ENCODE measurements at places on chromosomes 6 and 20.
A peak's percentile ranks its signal among the peaks of the same experiment; 100 is the strongest.

DNA sequence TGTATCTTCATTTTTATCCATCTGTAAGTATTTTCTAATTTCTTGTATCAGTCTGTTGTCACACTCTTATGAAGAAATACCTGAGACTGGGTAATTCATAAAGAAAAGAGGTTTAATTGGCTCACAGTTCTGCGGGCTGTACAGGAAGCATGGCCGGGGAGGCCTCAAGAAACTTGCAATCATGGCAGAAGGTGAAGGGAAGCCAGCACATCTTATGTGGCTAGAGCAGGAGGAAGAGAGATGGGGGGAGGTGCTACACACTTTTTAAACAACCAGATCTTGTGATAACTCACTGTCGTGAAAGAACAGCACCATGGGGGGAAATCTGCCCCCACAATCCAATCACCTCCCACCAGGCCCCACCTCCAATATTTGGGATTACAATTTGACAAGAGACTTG is 10.9 kb upstream of the BCKDHB start:
- DNase-seq = no peak

DNA sequence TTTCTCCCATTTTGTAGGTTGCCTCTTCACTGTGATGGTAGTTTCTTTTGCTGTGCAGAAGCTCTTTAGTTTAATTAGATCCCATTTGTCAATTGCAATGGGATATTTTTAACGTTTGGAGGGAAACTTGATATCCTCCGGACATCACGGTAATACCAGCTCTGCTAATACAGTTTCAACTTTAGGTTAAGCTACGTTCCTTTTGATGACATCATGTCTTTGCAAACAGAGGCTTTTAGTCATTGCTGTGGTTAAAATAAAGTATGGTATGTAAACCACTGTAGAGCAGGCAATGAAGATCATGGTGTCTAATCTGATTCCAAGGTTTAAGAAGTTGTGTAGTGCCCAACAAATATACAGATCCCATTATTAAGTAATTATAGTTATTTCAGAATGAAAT is 168.0 kb upstream of the CHD6 start:
- DNase-seq = no peak

GRCh38 chr6:31736021-31736767 is at the start of gene CLIC1:
CLIC1 (minus strand) TSS chr6:31736530; CDS start chr6:31736300, 230 bp downstream.
- DNase-seq = peak; percentile 73

DNA sequence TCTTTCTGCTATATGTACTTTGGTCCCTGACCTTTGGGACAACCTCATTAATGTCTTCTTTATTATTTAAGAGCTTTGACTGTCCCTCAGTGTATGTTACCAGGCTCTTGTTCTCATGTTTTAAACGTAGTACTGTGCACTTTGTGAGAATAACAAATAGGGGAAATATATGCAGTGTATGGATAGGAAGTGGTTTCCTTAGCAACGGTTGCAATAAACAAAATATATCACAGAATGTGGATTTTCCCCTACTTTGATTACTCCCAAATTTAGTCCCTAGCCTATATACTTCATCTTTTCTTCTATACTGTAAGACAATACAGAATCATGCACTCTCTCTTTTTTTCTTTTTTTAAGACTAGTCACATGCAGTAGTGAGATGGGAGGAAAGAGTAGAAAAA is 123.8 kb upstream of the AKIRIN2 start:
- no peak for DNase-seq
